Kidney capillary endothelial cell (primary cell): ENCODE measurements at places on chromosomes 7 and 10.

DNA sequence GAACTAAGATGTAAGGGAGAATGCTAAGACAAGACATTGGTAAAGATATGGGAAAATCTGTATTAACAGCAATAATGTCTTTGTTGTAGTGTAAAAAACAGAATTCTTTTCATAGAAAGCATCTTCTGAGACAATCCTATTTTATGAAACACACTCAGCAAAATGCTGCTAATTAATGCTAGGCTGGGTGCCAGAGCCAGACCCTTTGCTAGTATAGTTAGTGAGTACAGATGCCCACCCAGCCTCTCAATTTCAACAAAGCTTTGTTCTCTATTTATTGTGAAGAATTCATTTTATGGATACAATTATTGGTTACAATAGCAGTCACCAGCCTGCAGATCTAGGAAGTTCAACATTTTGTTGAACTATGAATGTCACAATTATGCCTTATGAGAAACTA is 131.0 kb downstream of the SEM1 start:
- no peak for DNase-seq

DNA sequence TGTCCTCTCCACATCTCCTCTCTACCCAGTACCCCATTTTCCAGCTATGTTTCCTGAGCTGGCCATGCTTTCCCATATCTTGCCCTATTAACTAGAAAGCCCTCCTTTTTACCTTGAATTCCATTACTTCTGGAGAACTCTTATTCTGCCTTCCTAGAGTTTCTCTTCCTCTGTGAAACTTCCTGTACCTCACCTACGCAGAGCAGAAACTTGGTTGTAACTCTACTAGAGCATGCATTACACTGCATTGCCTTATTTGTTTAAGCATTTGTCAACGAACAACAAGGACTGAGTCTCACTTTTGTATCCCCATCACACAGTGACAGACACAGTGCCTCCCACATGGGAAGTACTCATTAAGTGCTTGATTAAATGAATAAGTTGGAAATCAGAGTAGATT is 36.4 kb downstream of the VCL start:
- DNase-seq: no peak

GRCh38 chr10:57314046-57314445 is 953.0 kb upstream of the ZWINT start:
- DNase-seq: no peak

DNA sequence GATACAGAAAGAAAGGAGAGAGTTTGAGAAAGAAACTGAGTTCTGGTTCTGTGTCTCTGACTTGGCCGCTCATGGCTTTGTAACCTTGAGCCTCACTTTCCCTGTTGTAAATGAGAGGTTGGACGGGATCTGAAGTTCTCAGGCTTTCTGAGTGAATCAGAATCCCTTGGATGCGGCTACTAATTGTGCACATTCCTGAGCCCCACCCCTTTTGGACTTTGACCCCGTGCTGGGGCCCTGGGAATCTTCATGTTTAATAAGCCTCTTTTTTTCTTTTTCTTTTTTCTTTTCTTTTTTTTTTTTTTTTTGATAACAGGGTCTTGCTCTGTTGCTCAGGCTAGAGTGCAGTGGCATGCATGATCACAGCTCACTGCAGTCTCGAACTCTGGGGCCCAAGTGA is 26.9 kb downstream of the SLC25A28 start:
- no peak for DNase-seq

GRCh38 chr10:88062385-88062784 is 199.0 kb downstream of the PTEN start:
- no peak for DNase-seq

DNA sequence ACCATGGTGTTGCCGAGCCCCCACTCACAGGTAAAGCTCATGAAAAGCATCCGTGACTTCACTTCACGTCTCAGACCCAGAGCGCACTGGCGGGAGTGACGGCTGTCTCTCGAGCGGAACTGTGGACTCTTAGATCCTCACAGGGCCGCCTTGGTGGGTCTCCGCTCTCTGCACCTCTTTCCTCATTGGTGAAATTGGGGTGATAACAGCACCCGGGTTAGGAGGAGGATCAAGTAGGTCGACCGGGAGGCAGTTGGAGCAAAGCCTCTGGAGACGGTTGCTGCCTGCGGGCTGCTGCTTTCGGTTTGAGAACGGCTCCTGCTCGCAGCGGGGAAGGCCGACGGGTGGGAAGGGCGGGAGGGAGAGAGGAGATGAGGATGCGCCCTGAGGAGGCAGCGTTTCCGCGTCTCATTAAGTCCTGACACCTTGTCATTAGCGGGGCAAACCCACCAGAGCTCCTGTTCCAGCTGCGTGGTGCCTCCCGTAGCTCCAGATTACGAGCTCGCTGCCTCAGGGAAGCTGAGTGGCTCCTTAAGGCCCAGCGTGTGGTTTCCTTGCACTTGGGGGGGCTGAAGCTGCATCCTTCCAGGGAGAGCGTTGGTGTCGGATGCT is 51.9 kb upstream of the CFAP46 start:
- no peak for DNase-seq

DNA sequence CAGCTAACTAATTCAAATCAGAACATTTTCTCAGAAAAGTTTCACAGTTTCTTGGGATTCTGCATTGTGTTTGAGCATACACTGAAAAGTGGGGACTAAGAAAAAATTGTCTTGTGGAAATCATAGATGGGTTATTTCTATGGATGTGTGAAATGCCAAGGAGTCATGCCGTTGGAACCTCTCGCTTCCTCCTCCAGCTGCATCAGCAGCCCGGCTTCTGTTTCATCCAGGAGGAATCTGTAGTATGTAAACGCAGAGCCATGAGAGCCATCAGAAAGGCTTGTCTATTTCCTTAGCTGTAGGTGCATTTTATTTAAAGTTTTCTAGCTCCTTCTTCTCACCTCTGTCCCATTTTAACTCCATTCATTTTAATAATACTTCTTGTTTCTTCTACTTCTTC is 1144.1 kb downstream of the GATA3 start:
- no peak for DNase-seq

DNA sequence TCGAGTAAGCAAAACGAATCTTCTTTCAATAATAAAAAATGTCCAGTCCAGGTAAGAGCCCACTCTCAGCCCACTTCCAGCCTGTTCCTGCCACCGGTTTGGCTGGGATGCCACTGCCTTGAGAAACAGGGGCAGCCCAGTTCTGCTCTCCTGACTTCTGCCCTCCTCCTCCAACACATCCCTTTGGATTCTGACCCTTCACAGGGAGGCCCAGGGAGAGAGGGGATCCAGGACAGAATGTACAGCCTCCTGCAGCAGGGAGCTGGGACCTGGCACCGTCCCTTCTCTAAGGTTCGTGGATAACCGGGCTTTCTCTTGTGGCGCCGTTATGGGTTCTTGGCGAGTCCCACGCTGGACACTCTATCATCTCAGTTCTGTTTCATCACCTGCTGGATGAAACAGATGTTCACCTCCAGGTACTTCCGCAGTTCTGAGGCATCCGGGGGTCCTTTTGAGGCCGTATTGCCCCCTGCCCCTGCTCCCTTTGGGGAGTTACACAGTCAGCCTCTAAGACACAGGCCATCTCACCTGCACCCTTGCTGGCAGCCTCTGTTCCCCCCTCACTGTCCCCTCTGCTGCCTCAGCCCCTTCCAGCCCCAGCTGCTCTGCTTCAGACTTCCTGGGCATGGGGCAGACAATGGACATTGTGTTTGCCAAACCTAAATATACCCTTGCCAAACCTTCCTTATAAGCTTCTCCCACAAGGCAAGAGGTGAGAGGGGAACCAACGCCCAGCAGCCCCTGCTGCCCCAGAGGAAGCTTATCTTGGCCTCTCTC is 203.8 kb upstream of the ZMIZ1 start:
- DNase-seq: no peak

DNA sequence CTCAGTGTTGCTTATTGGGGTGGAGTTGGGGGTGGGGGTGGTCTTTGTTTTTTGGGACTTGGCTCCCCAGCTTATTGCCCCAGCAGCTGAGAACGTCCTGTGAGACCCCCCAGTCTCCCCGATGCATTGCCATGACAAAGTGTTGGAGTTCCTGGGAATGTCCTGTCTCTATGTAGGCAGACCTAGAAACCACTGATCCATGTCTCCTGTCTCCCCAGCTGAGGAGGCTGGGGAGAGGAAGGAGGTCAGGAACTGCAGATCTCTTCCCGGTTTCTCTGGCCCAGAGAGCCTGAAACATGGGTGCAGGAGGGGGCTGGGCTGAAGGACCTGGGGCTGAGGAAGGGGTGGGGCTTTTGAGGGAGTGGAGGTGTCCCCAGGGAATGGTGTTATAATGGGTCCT is 80.2 kb upstream of the GTF2IRD1 start:
- DNase-seq: no peak

GRCh38 chr7:132386201-132386681 is 190.0 kb downstream of the PLXNA4 start:
- no peak for DNase-seq

DNA sequence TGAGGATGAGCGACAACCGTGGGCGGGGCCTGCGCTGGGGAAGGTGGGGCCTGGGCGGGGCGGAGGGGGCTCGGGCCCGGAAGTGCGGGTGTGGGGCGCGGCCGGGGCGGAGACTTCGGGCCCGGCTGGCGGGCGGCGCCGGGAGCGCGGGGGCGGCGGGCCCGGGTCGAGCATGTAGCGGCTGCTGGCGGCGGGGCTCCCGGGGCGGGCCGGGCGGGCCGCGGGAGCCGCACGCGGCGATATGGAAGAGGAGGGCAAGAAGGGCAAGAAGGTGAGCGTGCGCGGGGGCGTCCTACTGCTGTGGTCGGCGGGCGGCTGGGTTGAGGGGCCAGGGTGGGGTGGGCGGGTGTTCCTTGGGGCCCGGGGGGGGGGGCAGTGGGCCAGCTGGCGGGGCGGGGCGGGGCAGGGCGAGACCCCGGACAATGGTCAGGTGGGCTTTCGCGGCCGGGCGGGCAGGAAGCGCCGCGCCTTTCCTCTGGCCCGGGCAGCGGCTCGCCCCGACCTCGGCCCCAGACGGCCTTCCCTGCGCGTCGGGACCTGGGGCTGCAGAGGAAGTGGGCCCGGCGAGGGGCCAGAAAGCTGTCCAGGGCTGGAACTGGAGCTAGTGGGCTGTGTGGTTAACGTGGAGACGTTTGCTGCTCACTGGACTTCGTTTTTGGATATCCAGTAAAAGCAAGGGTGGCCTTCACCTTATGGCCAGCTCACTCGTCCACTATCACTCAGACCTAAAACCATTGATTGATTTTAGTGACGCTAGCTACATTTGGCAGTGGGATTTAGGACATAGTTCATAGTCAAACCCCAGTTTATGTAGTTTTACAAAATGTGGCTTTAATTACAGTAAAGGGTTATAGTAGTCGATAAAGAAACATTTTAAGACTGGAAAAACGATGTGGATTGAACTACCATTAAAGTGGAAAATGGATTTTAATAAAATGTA is at the start of gene CCM2:
Gene CCM2 (plus strand): TSS at position 109 of the 940 bp plus-strand sequence. CDS start 133 bp downstream, at position 242.
- peak; percentile 42 for DNase-seq

DNA sequence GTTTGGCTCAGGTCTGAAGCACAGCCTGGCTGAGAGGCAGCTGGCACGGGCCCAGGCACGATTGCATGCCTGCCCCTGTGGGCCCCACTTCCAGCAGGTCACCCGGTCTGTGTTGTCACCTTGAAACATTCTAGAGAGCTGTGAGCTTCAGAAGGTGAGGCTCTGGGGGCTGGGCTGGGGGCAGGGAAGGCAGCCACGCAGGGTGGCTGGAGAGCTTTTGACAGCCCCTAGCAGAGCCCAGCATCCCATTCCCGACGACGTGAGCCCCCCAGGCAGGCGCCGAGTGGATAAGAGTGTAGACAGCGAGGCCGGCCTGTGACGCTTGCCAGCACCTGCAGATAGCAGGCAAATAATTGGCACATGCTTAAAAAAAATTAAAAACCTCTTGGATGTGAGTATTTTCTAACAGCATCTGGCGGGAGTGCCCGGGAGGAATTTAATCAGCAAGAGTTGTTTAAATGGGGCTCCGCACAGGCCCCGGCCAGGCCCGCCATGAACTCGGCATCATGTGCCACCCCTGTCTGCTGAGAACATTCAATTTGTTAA is 212.0 kb upstream of the TBX20 start:
- no peak for DNase-seq

DNA sequence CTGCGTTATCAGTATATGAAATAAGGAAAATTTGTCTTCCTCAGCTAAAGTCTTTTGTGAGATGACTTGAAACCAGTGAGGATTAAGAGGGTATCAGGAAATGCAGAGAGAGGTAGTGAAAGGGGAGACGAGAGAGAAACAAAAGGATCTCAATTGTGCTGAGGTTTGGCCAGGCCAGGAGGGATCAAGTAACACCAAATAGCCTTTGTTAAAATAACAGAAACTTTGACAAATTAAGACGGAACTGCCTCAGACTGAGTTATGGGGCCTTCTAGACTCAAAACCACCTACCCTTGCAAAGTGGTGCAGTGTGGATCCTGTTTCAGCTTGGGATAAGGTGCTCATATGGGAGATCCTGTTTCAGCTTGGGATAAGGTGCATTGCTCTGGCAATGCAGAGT is 263.1 kb downstream of the CREB5 start:
- DNase-seq: no peak

- DNase-seq: no peak
These were observed 86.2 kb downstream of the ITIH5 start for GRCh38 chr10:7580520-7580919.
